ENCODE measurements at places on chromosomes 3 and 15.

DNA sequence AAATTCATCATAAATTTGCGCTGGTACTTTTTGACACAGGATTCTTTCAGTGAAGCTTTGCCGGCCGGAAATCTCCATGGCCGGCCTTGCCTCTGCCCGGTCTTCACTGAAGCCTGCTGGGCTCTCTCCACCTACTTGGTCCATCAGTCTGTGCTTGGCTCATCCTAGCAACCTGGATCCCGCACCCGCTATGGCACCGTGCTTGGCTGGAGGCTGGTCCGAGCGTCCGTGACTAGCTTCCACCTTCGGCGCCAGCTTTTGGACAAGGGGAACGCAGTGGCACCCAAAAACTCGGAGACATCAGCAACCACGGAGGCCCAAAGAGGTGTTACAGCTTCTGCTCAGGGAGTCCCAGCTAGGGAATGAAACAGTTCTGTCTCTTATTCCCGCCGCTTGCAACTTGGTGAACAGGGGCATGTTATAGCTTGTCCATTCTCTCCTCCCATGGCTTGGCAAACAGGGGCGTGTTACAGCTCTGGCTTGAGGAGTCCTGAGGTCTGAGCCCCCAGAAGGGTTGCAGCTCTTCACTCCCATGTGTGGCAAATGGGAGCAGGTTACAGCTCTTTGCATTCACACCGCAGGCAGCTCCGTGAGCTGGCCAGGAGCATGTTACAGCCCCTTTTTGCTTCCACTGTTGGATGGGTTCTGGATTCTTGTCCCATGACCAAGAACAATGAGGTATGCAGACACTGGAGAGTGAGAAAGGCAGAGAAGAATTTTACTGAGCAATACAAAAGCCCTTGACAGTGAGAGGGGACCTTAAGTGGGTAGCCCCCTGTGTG, 204.2 kb downstream of the DIPK2A start:
- no peak for DNase-seq

- no peak for DNase-seq
Observed at GRCh38 chr15:40927873-40928806, 1.0 kb upstream of the DLL4 start.

DNA sequence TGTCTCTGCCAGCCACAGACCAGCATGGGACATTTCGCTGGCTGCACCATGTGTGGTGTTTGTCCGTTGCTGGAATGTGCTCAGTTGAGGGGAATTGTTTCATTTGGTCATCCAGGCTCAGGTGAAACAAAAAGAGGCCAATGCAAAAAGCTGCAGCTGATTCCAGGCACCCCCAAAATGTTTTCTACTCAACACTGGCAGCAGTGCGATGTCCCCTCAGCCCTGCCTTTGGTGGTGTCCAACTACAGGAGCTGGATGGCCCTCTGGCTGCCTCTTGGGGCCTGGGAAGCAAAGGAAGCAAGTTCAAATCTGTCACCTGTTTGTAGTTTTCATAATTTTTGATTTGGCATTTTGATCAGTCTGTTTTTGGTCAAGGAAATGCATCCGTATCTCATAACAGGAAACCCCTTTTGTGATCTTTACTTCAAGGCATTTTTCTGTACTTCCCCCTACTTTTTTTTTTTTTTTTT, 141.8 kb downstream of the EEFSEC start:
- DNase-seq, result no peak

DNA sequence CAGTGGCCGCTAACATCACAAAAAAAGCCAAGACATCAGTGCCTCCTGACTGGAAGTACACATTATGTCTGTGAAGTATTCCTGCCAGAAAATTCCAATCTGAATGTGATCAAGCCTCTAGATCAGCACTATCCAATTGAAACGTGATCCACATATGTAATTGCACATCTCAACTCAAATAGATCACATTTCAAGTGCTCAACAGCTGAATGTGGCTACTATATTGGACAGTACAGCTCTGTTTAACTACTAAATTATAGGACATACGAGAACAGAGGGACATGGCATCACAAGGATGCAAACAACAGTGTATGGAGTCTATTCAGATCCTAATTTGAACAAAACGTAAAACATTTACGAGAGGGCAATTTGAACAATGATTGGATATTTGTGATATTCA, 542 bp upstream of the UBAP1L start:
- DNase-seq, result no peak

DNA sequence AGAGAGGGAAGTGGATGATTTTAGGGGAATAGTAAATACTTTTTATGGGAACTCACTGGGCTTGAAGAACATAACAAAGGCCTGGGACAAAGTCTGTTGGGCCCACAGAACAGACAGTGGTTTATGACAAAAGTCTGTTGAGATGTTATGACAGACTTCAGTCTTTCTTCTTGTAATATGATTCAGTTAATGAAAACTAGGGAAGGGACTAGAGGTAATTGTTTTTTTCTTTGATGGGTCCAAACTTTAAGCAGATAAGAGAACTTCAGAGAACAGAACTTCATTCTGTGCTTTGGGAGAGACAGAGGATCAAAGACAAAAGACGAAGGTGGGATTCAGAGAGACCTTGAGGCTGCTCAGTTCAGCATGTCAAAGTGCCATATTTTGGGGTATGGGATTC, 9.3 kb downstream of the CRYBG3 start:
- DNase-seq, result no peak

DNA sequence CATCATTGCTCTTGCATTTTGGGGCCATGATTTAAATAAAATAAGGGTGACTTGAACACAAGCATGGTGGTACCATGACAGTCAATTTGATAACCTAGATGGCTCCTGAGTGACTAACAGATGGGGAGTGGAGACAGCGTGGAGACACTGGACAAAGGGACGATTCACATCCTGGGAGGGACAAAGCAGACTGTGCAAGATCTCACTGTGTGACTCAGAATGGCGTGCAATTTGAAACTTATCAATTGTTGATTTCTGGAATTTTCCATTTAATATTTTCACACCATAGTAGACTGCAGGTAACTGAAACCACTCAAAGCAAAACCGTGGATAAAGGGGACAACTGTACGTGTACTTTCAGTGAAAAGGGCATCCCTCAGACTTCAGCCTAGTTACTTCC, 25.5 kb downstream of the MCCC1 start:
- no peak for DNase-seq

GRCh38 chr3:50226888-50227389, 9.1 kb upstream of the GNAI2 start:
- no peak for DNase-seq

DNA sequence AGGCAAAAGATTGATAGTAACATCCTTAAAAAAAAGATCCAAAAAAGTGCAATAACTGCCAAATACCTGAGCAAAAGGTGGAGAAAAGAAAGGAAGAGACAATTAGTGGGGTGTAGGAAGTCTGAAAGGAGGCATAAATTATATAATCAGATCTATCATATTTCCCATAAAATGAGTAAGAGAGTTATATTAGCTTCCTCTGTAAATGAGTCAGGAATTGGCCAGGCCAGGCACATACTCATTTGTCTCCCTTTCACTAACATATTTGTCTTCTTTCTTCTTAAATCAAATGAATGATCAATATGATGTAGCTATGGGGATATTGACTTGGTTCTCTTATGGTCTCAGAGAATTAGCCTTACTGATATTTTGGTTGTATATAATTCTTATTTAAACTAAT, 292.3 kb upstream of the CADM2 start:
- no peak for DNase-seq

GRCh38 chr15:67118808-67119207, 53.4 kb downstream of the SMAD3 start:
- no peak for DNase-seq

DNA sequence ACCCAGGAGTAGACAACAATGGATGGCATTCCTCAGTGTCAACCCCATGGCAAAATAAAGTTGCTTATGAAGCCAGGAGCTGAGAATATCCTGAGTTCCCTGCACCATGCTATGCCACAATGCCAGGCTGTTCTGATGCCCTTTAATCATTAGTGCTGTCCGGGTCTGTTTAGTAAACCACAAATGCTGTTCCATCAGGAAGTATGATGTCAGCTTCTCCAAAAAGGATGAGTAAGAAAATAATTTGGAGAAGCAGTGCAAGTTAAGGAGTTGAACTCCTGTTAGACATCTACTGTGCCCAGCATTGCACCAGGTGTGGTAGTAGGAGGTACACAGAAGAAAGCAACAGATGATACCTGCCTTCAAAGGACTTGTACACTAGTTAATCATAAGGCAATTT, 67.9 kb upstream of the GUCA1C start:
- no peak for DNase-seq

DNA sequence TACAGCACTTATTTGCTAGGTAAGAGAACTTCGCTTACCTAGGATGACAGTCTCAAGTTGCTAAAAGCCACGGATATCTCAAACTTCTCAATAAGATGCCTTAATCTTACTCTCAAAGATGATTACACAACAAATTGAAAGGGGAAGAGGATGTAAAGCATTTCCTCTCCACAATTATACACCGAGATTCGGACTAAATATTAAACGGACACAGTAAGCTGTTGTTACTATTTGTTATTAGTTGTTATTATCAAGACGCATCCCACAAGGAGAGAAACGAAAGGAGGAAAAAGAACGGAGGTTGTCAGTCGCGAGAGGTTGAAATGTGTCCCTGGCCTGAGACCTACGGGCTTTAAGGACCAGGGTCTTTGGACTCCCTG, 660 bp downstream of the ZNF106 start:
- DNase-seq, result no peak

DNA sequence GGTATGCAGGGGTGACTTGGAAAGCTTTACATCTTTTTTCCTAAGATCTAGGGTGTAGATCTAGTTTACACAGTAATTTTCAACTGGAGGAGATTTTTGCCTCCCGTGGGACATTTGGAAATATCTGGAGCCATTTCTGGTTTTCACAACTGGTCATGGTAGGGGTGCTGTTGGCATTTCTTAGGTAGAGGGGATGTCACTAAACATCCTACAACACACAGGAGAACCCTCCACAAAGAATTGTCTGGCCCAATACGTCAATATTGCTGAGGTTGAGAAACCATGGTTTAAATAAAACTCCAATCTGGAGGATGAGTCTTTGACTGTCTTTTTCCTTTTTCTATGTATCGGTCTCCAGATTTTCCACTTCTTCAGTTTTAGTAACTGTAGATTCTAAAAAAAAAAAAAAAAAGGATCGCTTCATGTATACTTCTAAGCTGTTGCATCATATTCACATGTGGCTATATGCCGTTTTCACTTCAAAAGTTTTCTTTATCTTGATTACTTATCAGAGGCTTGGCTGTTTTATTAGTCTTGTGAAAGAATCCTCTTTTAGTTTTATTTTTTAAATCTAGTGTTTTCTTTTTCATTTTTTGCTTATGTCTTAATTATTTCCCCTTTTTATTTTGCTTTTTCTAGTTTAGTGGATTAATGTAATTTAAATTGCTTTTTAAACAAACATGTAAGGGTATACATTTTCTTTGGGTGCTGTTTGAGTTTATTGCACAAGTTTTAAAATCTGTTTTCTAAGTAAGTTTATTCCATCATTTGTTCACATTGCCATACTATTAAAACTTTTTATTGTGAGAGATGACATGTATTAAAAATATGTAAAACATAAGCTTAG, 21.2 kb downstream of the UBE2Q2 start:
- DNase-seq, result no peak

DNA sequence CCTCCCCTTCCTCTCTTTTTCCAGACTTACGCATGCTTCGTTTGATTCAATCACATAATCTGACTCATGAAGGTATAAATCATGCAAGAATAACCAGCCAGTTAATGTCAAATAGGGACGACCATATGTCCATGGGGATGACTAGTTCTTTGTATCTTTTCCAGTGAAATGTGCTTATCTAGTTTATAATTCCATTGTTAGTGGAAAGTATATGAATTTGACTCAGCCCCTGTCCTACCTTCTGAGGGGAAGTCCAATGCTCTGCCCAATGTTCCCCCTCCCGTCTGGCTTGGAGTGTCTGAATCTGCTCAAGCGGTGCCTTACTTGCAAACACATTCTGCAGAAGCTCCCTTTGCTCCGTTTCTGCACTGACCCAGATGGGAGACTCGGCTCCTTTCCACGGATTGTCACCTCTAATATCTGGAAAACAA, 55.0 kb upstream of the EPHB3 start:
- no peak for DNase-seq

DNA sequence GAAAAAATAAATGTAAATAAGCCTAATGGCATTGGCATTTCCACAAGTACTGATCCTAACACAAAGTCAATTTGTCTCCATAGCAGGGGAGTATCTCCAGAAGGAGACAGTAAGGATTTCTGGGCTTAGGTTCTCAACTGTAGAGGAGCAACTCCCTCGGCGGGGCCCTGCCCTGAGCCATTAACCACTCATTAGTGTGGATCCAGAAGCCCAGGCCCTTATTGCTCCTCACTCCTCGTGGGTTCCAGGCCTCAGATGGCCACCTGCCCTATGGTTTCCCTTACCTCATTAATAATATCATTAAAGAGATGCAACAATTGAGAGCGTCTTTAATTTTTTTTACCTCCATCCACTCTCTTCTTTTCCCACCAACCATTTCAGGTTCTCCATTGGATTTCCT, 85.3 kb upstream of the CLDN18 start:
- DNase-seq, result no peak

- no peak for DNase-seq
Observed at GRCh38 chr3:79564192-79564591, 203.6 kb downstream of the ROBO1 start.

- DNase-seq, result no peak
Observed at GRCh38 chr3:23221136-23221535, 18.0 kb downstream of the UBE2E2 start.
